NCI-H2029 treated with DMSO at 0.1 percent for 48 hours (cell line): ENCODE measurements at places on chromosomes 11 and 22.
A peak's percentile ranks its signal among the peaks of the same experiment; 100 is the strongest.

GRCh38 chr11:86041975-86042378, 26.9 kb downstream of the PICALM start:
- peak; percentile 77 for DNase-seq

DNA sequence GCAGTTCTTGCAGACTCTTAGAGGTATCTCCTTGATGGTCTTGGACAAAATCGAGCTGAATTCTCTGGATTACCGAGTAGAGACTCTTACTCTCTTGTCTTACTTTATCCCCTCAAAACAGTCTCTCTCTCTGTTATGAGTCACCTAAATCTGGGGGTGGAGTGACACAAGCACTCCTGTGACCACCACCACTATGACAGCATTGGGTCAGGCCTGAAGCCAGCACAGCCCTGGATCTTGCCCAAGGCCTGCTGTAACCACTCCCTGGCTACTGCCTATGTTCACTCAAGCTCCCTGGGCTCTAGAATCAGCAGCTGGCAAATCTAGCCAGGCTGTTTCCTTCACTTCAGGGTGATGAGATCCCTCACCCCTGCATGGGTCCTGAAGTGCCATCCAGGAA, 662.5 kb downstream of the LUZP2 start:
- DNase-seq, result no peak

DNA sequence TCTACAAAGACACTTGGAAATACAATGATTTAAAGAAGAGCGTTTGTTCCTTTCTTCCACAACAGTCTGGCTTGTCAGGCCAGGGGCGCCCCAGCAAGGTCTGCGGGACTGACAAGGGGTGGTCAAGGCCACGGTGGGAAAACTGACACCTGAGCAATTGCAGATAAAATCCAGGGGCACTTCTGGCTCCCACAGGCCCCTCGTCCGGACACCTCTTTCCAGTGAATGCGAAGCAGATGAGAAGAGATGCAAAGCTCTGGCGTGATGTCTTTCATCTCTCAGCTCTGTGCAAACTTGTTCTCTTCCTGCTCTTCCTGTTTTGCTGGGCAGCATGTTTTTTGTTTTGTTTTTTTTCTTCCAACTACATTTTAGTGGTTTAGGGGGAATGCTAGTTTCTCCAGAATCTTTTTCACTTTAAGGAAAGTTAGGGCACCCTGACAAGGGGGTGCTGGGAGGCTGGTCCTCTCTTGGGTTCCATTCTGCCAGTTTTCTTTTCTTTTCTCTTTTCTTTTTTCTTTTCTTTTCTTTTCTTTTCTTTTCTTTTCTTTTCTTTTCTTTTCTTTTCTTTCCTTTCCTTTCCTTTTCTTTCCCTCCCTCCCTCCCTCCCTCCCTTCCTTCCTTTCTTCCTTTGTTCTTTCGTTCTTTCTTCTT, 11.1 kb upstream of the CBX6 start:
- DNase-seq, result no peak

DNA sequence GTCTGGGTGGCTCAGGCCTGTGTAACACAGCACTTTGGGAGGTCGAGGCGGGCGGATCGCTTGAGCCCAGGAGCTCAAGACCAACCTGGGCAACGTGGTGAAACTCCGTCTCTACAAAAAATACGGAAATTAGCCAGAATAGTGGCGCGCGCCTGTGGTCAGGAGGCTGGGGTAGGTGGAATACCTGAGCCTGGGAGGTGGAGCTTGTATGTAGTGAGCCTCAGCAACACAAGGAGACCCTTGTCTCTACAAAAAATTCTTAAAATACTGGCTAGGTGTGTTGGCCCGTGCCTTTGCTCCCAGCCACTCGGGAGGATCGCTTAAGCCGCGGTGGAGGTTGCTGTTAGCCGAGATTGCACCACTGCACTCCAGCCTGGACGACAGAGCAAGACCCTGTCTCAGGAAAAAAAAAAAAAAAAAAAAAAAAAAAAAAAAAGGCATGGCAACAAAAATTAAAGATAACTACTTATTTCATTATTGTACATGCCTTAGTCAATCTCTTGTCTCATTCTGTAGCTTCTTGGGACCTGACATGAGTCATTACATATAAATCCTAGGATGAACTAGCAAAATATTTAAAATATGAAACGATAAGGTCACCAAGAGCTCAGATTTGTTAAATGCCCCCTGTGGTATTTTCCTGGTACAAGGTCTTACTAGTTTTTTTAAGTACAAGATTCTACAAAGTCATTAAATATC, 1.1 kb downstream of the TAF1D start:
- DNase-seq, result no peak

DNA sequence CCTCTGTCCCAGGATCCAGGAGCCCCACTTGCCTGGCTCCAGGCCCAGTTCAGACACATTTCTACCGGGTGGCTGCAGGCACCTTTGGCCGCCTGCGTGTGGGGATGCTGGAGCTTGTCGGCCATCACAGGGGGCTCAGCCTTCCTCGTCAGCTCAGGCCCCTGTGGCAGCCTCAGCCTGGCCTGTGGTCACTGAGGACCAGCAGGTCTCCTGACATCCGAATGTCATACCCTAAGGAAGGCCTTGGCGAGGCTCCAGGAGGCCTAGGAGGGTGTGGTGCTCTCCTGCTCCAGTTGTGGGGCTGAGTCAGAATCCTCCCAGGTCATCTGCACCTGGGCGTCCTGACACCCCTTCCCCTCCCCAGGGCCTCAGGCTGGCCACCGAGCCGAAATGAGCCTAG, 14.9 kb upstream of the SOX10 start:
- DNase-seq, result no peak

- DNase-seq, result no peak
Measured at GRCh38 chr11:126233391-126233790, 21.8 kb downstream of the FAM118B start.

DNA sequence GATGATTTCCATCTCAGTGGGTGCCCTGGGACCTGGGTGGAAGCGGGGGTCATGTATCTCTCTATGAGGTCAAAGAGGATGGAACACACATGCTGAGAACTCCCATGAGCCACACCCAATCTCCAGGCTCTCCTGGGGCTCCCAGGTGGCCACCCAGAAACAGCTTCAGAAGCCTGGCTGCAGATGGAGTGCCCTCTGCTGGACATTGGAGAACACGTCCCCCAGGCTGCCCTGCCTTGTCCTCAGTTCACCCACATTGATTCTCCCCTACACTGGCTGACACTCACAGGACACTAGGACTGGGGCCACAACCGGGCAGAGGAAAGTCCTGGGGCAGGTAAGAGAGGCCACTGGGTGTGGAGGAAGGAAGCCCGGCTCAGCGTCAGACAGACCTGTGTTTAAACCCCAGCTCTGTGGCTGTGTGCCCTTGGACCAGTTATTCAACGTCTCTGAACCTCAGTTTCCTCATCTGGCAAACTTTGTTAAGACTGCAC, 4.5 kb upstream of the NOL12 start:
- peak; percentile 35 for DNase-seq

- DNase-seq, result no peak
Measured at GRCh38 chr22:49076300-49077035, 751.2 kb downstream of the BRD1 start.

GRCh38 chr11:132496341-132496740, 1036.0 kb downstream of the OPCML start:
- peak; percentile 5 for DNase-seq

DNA sequence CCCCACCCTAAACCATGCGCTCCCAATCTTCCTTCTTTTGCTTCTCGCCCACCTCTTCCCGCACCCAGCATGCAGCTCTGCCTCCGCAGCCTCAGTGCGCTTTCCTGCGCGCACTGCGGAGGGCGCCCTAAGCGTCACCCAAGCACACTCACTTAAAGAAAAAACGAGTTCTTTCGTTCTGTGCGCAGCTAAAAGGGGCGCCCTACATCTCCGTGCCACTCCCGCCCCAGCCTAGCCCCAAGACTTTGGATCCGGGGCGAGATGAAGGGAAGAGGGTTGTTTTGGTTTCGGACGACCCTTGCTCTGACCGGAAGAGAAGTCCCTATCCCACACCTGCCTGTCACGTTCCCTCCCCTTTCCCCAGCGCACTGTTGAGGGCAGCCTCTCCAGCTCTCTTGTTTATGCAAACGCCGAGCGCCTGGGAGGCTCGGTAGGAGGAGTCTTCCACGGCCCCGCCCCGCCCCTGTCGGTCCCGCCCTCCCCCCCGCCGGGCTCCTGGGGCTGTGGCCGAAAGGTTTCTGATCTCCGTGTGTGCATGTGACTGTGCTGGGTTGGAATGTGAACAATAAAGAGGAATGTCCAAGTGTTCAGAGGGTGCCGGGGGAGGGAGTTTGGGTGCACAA, 5.3 kb downstream of the VSIG2 start:
- DNase-seq, result peak; percentile 15

GRCh38 chr11:118215765-118216164, 9.0 kb downstream of the JAML start:
- no peak for DNase-seq

- no peak for DNase-seq
Measured at GRCh38 chr11:106072804-106073203, 4.3 kb downstream of the KBTBD3 start.

DNA sequence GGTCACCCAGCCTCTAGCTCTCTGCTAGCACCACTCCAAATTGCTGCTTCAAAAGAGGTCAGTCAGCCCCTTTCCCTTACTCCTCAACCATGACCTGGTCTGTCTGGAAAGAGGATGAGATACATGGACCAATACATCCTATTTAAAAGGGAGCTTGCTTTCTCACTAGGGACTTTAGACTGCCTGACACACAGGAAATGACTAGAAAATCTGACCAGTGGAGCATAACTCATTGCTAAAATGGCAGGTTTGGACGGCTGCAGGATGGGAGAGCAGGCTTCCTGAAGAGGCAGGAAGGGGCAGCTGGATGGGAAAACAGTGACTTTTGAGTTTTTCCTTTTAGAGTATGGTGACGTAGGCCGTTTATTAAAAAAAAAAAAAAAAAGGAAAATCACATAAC, 25.3 kb downstream of the STIM1 start:
- no peak for DNase-seq

- no peak for DNase-seq
Measured at GRCh38 chr11:1467270-1467669, 19.3 kb downstream of the MOB2 start.

GRCh38 chr11:130313383-130314183, 1.1 kb downstream of the ZBTB44 start:
- no peak for DNase-seq
